ENCODE measurements at places on chromosomes 3 and 15.

GRCh38 chr15:73522011-73522410 is 79.0 kb downstream of the REC114 start:
- no peak for DNase-seq

GRCh38 chr15:91866371-91866905 is 12.9 kb downstream of the SLCO3A1 start:
- DNase-seq = no peak

GRCh38 chr3:7038394-7038793 is 177.5 kb downstream of the GRM7 start:
- no peak for DNase-seq

GRCh38 chr3:9037144-9037711 is 74.0 kb upstream of the RAD18 start:
- DNase-seq = peak; percentile 6

DNA sequence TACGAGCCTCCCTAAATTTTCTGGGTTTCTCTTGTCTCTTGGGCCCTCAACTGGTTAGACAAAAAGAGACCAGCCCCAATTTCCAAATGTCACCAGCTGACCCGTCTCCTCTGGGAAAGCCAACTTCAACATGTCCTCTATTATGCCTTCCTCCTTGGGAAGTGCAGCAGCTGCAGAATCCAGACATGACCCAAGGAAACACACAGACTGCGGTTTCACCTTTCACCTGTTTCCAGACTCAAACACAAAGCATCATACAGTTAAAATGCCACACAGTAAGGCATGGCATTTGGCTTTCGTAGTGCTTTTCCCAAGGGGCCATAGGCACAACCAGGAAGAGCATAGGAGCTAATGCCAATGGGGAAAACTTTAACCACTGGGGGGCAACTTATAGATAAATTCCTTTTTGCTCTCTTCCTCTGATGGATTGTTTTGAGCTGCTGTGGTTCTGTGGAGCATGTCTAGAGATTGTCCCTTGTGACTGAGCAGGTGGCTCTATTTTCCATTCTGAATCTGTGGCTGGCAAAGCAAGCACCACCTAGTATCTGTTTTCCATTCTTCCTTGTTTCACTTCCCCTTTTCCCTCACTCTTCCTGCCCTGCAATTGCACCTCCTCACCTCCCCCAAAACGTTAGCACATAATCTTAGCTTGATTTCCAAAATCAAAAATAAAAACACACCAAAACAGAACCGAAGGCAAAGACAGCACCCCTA is 49.3 kb downstream of the HHLA2 start:
- no peak for DNase-seq

GRCh38 chr3:124878561-124879336 is 8.4 kb downstream of the ITGB5 start:
- no peak for DNase-seq

DNA sequence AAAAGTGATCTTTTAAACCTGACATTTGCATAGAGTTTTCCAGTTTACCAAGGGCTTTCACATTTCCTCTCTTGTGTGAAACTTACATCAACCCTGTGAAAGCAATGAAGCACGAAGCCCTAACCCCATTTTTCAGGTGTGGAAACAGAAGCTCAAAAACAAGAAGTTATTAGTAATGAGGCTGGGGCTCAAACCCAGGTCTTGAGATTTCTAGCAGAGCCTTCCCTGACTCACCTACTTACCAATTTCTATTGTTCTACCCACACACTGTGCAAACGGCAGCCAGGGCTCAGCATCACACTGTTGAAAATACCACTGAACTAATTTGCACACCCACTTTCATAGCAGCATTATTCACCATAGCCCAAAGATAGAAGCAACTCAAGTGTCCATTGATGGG is 117.8 kb upstream of the IGF1R start:
- no peak for DNase-seq

GRCh38 chr3:141603473-141604035 is 116.7 kb downstream of the RASA2 start:
- no peak for DNase-seq

GRCh38 chr15:75753145-75753544 is 40.5 kb upstream of the CSPG4 start:
- no peak for DNase-seq

DNA sequence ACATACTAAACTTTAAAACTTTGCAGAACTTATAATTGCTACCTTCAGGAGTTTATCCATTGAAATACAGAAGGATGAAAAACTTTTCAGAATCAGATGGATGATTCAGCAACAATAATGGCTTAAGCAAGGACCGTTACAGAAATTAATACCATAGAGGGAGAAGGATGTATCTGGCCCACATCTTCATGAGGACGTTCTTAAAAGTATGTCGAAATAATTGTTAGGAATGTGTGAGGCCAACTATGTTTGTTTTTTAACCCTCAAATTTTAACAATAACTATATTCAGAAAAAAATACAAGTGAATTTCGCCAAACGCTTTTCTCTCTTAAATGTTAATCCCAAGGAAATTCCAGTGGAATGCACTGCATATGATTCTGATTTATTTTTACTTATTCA is 105.2 kb upstream of the EPHA3 start:
- DNase-seq = no peak

GRCh38 chr15:56160966-56161365 is 82.7 kb downstream of the RFX7 start:
- DNase-seq = no peak

DNA sequence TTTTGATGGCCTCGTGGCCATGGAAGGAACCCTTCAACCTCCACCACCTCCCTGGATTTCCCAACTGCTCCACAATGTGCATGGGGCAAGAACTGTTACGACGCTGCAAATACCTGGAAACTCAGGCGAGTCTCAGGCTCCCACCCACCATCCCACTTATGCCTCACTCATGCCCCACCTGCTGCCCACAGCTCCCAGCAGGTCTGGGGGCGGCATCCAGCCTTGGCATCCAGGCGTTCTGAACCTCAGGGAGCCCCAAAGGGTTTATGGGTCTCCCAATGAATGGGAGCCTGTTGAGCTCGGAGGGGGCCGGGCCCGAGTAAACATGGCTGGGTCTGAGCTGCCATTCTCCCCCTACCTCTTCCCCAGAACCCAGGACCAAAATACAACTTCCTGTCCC is 2.0 kb upstream of the PTH1R start:
- no peak for DNase-seq

GRCh38 chr3:168269001-168269400 is 173.3 kb upstream of the GOLIM4 start:
- DNase-seq = no peak

GRCh38 chr15:61661791-61662190 is 398.5 kb downstream of the VPS13C start:
- no peak for DNase-seq

- no peak for DNase-seq
Observed at GRCh38 chr3:106745344-106746168, 631.7 kb upstream of the CCDC54 start.

- no peak for DNase-seq
Observed at GRCh38 chr15:48395521-48396011, 64.3 kb downstream of the DUT start.

GRCh38 chr15:31159837-31160236 is 58.3 kb upstream of the TRPM1 start:
- DNase-seq = no peak

DNA sequence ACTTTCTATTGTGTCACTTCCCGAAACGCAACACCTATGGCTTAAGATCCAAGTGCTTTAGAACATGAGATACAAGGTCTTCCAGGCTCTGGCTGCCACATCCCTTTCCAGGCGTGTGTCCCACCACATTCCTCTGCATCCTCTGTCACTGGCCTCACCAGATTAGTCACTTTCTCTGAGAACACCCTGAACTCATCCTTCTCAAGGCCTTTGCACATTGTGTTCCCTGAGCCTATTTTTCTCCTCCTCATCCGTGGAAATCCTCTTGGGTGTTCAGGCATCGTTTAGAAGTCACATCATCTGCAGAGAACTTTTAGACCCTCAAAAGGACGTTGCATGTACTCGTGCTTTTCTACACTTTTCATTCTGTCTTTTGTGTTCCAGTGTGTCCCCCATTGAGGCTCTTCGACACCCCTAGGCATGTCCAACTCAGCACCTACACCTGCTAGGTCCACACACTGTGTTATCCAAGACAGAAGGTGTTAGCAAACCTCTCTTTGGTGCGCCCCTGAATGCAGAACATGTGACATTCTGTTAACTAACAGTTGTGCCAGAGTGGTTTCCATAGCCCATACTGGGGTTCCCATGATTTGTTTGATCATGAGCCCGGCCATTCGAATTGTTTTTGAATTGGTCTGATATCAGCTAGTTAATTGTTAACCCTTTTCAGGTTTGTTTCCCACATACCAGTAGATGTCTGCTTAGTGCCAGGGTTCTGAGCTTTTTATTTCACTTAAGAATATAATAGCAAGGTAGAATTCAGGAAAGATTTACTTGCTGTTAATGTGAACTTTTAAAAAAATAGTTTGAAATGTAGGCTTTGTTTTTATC is 67.2 kb downstream of the LPP start:
- DNase-seq = no peak

DNA sequence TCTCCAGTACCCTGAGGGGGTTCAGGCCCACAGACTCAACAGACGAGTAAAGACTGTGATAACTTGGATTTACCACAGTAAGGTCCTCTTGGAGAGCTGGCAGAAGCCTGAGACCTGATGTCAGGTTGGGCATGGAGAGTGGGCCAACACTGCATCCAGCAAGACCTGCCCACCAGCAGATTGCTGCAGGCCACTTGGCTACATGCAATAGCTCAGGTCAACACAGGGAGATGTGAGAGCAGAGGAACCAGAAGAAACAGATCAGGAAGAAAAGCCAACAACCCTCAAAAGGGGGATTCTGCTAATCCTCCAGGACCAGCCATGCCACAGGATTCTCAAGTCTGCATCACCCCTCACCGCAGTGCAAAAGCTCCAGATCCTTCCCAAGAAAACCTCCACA is 1.7 kb upstream of the IP6K1 start:
- no peak for DNase-seq

DNA sequence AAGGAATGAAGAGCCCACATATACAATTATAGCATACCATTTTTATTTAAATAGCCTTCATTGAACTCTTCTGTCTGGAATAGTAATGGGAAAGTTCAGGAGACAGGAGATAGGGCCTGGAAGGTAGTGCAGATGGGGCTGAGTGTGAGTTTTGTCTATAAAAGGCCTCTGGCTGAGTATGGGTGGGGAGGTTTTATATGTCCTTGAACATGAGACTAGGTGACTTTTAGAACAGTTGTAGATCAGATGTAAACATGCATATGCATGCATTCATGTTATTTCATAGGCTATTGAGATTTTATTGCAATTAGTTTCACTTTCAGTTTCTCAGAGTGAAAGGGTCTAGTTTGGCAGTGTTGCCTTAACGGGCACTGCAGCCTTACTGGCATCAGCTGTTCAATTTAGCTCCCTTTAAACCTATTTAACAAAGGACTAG is 27.1 kb downstream of the CGGBP1 start:
- DNase-seq = peak; percentile 36

GRCh38 chr3:49666592-49666991 is 7.6 kb upstream of the APEH start:
- DNase-seq = no peak

GRCh38 chr3:50675179-50676030 is 678 bp downstream of the DOCK3 start:
- peak; percentile 47 for DNase-seq

GRCh38 chr3:197256836-197257444 is 41.5 kb downstream of the DLG1 start:
- DNase-seq = peak; percentile 44

DNA sequence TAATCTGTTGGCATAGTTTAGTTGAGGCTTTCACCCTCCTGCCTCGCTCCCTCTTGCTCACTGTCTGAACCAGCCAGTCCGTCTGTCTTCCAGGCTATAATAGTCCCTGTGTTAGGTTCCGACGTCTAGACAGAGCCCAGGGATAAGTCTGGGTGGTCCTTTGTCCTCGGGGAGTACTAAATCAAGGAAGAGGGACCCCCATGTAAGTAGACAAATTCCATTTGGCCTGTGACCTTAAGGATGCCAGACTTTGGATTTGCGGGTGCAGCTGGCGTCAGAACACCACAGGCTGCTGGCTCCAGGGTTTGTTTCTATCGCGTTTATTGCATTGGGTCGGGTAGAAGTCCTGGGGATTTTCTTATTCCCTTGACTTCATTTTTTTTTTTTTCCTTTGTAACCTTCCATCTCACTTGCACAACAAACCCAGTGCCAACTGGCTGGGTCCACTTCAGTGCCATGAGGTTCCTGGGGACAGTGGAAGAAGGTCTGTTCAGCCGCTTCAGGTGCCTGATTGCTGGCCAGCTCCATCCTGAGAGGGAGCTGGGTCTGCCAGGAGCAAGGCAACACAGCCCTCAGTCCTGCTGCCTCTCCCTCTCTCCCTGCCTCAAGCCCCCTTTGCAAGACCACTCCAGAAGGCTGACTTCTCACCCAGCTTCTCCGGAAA is 95.4 kb upstream of the KLHL25 start:
- DNase-seq = no peak

DNA sequence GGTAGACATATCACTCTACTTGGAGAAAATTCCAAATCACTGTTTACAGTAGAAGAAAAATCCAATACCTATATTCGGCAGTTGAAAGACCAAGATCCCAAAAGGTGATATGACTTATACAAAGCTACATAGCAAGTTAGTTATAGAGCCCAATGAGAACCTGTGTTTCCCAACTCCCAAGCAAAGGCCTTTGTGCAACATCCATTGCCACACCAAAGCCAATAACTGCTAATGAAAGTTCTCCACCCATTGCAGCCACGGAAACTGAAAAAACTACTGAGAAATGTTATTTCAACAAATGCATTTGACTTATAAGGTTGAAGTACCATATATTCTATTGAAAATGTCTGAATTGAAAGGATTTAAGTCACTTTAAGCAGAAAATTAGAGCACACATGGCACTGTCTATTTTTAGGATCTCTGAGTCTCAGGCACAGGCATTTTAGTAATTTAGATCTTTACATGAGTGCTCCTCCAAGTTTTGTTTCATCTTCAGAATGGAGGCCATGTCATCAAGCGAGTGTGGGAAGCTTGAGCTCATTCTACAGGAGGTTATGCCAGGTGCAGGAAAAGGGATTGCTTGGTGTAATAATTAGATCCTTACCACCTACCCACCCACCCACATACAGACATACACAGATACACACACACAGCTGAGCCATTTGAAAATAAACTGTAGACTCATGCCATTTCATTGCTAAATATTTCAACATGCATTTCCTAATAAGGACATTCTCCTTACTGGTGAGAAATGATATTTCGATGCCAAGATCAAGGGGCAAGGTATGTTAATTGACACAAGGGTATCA is 19.7 kb upstream of the ANO10 start:
- no peak for DNase-seq

DNA sequence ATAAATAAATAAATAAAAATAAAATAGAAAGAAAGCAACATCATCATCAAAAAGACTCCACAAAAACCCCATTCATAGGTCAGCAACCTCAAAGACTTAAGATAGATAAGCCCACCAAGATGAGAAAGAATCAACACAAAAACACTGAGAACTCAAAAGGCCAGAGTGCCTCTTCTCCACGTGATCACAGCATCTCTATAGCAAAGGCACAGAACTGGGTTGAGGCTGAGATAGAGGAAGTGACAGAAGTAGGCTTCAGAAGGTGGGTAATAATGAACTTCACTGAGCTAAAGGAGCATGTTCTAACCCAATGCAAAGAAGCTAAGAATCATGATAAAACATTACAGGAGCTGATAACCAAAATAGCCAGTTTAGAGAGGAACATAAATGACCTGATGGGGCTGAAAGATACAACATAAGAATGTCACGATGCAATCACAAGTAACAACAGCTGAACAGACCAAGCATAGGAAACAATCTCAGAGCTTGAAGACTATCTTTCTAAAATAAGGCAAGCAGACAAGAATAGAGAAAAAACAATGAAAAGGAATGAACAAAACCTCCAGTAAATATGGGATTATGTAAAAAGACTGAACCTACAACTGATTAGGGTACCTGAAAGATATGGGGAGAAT is 26.4 kb downstream of the GNB5 start:
- DNase-seq = no peak

GRCh38 chr3:182711261-182711683 is 82.0 kb upstream of the ATP11B start:
- no peak for DNase-seq

Measured in NCI-H345 (cell line).